ENCODE measurements at places on chromosomes 3 and 15.

DNA sequence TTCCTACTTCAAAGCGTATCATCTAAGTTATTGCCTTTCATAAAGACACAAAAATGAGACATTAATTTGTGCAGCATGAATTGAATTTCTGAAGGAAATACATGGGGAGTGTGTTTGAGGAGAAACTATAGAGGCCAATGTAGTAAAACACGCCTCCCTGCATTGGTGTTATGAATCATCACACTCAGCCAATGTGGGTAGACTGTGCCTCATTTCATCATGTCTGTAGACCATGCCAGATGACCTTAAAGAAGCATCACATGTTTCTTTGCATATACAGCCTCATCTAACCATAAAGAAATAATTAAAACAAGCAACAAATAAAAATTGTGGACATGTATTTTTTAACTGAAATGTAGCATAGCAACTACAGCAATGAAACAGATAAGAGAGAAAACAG lies 486.0 kb upstream of the ADAMTS9 start:
- no peak for DNase-seq

DNA sequence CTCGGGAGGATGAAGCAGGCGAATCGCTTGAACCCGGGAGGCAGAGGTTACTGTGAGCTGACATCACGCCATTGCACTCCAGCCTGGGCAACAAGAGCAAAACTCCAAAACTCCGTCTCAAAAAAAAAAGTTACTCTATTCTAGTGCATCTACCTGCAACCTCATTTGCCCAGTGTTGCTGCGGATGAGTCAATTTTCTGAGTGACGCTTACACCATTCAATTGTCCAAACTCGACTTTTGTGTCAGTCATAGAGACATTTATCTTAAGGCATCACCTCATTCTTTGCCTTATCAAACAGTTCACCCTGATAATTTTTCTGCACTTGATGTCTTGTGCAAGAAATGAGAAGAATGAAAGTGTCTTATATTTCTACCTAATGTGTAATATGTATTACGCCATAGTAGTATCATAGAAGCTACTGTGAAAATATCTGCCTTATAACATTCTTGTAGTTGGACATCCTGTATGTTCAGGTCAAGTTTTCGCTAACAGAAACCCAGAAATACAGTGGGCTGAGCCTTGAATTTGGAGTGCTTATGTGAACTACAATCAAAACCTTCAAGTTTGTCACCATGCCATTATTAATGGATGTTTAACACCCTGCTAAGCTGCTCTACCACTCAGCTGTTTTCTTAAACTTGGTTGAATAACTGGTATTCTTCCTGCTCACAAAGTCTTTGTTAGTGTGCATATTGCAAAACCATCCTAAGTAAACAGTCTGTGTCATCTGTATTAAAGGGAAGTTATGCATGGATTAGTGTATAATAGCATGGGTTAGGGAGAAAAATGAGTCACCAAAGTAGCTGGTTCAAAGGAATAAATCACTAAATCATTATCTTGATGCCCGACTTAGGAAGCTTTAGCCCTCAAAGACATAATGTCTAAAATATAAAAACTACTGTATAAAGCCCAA lies 531.0 kb upstream of the NR2F2 start:
- DNase-seq: no peak

DNA sequence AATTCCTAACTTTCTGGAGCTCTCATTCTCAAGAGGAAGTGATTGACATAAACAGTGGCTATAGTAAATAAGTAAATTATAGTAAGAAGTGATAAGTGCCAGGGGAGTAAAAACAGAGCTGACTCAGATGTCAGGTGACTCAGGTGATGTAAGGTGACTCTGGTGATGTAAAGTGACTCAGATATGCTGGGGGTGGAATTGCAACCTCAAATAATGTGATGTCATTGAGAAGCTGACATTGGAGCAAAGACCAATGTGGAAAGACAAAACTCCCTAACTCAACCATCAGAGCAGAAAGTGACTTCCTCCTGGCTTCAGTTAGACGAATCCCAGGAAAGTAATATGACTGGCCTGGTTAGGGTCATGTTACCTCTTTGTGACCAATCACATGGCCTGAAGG lies 144.2 kb upstream of the SNTN start:
- DNase-seq: no peak

GRCh38 chr15:93141371-93141794 lies 52.4 kb upstream of the RGMA start:
- peak; percentile 13 for DNase-seq

DNA sequence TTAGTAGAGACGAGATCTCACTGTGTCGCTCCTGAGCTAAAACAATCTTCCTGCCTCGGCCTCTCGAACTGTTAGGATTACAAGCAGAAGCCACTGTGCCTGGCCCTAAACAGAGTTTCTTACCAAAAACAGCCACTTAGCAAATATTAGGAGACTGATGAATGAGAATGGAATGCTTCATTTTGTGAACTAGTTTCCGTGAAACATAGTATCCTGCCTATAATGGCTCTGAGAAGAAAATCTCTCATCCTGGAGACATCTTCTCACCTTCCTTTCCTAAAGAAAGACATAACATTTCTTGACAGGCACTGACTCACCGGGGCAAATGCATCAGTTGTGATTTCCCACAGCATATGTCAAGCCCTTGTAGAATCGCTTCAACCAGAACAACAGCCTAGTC lies 44.9 kb downstream of the GJD2 start:
- DNase-seq: no peak

- no peak for DNase-seq
These were observed 11.8 kb upstream of the KIF7 start for GRCh38 chr15:89666858-89667705.

- DNase-seq: no peak
These were observed 813.2 kb downstream of the AGBL1 start for GRCh38 chr15:86892774-86893449.

GRCh38 chr15:58992181-58992580 lies 4.7 kb downstream of the RNF111 start:
- no peak for DNase-seq

GRCh38 chr3:96449346-96449745 lies 365.0 kb upstream of the EPHA6 start:
- no peak for DNase-seq

GRCh38 chr3:187957582-187957981 lies 196.4 kb upstream of the LPP start:
- no peak for DNase-seq

GRCh38 chr15:71551566-71551965 lies 258.8 kb upstream of the NR2E3 start:
- DNase-seq: no peak

GRCh38 chr3:52539010-52539653 lies 2.7 kb downstream of the UQCC5 start:
- DNase-seq: no peak

DNA sequence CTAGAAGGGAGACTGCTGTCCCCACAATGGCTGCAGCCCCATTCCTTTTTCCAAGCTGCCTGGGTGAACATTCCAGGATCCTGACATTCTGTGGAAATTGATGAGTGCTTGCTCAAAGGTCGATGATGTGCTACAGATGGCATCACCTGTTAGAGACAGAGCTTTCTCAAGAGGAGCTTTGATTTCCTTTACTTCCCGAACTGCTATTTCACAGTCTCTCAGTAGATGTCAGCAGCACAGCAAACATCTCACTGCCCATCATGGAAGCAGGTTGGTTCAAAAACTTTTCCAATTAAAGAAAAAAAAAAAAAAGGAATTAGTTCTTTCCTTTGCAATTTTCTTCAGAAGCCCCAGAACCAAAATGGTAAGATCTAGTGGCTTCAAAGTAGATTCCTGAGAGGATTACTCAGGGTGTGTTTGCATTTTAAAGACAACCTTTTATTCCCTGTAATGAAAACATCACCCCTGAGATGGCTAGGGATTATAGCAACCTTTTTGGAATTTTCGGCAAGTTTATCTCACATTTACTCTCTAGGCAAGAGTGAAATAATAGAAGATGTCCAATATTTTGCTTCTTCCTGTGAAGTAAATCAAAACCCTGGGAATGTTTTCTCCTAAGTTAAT lies 44.8 kb downstream of the POLR2M start:
- no peak for DNase-seq

DNA sequence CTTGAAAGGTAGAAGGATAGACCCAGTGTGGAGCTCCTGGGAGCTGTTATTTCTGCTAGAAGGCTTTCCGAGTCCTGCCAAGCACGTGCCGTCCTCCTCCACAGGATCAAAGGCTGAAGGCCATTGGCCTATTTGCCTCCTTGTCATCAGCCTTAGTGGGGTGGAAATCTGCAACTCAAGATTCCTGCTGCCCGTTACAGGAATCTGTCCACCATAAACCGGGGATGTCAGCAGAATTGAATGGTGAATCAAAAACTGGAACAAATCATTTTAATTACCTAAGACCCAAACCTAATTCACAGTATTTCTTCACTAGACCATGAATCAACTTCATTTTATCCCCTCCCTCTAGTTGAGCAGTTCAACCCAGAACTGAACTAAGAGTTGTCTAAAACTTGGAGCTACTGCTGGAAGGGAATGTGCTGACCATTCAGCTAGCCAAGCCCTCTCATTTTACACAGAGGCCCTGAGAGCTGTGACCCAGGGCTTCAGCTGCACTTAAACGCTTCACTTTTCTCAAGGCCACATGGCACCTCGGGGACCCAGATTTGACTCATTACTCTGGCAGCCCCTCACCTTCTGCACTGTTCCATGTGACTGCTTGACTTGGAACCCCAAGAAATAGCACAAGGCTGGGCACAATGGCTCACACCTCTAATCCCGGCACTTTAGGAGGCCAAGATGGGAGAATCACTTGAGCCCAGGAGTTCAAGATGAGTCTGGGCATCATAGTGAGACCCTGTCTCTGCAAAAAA lies 36.8 kb upstream of the KIF23 start:
- DNase-seq: no peak

DNA sequence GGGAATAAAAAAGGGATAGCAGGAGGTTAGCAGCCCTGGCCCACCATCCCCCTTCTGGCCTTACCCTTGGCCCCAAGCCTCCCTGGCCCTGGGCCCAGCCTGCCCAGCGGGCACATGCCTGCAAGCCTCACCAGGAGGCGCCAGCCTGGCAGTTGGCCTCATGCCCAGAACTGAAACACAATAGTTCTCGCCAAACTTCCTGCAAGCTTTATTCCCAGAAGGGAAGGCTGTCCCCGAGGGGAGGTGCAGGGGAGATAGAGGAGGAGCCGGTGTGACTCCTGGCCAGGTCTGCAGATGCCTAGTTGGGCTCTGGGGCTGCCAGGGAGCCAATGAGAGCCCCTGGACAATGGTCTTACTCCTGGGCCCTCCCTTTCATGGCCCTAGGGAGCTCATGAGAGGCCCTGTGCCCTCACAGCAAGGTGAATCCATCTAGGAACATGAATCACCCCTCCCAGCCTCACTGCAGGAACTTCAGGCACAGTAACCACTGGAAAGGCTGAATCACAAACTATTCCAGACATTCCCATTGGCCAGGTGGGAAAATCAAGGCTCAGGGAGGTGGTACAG lies 4.0 kb downstream of the CCDC33 start:
- no peak for DNase-seq

- no peak for DNase-seq
These were observed 39.0 kb downstream of the GABPB1 start for GRCh38 chr15:50315814-50316630.

- no peak for DNase-seq
These were observed 39.9 kb downstream of the SMAD3 start for GRCh38 chr15:67105065-67105951.

GRCh38 chr3:124563376-124563775 lies 166.9 kb upstream of the UMPS start:
- DNase-seq: no peak

DNA sequence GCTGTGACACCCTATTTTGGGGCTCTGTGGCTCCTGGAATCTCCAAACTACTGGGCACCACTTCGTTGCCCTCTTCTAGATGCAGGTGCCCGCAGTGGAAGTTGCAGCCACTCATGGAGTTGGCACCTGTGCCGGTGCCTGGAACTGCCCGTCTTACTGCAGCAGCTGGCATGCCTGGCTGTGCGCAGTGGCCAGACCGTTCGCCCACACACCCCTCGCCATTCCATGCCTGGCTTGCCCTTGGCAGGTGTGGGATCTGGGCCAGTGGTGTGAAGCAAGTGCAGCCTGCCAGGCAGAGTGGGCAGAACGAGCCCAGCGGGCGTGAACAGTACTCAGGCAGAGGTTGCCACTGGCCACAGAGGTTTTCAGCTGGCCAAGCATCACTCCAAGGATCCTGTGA lies 1286.7 kb downstream of the ROBO1 start:
- DNase-seq: no peak

DNA sequence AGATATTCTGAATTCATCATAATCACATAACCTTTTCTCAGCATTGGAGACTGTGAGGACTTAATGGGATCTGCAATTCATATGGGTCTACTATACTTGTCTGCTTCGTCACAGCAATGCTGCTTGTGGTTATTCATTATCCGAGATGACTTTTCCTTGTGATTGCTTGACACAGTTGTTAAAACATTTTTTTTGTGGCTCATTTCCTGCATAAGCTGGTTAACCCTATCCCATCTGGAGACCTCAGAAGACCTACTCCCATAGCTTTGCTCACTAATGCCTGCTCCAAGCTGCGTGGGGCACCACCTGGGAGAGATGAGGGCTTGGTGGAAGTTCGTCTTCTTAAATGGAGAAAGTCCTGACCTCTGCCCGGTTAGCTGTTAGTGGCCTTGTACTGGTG lies 360.8 kb downstream of the CHST2 start:
- DNase-seq: no peak

GRCh38 chr15:84981711-84982300 lies at the start of gene PDE8A:
TSS of gene PDE8A (plus strand) at chr15:84981856. CDS start at chr15:84982163, 307 bp downstream.
- no peak for DNase-seq

DNA sequence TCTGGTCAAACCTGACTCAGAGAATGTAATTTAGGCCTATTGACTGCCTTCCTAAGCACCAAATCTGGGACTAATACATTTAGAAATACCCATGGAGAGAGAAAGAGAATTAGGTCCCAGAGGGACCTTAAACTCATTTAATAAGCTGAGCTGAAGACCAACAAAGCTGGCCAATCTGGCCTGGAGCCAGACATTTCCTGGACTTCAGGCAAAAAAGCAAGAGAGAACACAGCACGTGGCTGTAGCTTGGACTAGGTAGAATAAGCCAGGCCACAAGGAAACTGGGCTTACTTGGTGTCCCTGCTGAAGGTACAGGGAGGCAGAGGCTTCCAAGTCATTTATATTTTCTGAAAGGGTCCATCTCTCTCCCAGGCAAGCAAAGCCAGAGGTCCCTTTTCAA lies 88.1 kb downstream of the RTP4 start:
- no peak for DNase-seq

DNA sequence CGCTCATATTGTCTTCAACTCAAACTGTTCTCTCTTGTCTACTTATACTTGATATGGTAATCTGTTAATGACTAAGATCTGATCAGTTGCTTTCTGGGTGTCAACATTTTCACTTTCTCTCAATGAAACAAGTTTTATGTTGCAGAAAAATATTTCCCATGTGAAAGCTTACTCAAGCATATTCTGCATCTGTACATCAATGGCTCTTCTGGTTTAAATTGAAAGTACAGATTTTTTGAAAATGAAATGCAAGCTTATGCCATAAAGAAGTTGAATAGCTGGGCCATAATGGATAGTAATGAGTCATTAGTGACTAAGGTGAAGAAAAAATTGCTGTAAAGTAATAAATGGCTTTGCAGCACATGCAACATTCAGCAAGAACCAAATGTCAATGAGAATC lies 140.7 kb downstream of the BCHE start:
- DNase-seq: no peak

- DNase-seq: no peak
These were observed 23.9 kb upstream of the SLTM start for GRCh38 chr15:58957101-58957973.

Measured in stimulated activated CD8-positive, alpha-beta memory T cell treated with anti-CD3 and anti-CD28 coated beads, Interleukin-15, amount 100 ng/mL, for 4 hours (primary cell).